NCI-H1694 (cell line): ENCODE measurements at places on chromosomes 2 and 18.

GRCh38 chr2:47771211-47771610, 11.7 kb upstream of the MSH6 start:
- DNase-seq, result peak; percentile 12

DNA sequence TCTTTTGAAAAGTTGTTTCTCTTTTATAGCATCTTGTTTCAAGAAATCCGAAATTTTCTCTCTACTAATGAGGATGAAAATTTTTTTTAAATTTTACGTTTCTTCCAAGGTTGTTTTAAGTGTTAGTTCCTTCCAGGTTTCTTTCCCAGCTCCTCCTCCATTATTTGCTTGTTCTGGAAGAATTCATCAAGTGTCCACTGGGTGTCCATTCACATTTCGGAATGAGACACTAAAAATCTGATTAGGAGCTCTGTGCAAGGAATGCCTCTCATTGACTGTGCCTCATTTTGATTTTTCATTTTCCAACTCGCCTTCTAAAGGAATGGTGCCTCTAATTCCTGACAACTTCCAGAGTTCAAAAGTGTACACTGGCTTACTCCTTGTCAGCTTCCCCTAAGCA, 6.1 kb downstream of the SP100 start:
- no peak for DNase-seq

GRCh38 chr18:22185771-22186386, 16.5 kb downstream of the GATA6 start:
- DNase-seq, result no peak

- no peak for DNase-seq
These were observed at the start of gene ZNF236 for GRCh38 chr18:76822506-76823160. TSS of gene ZNF236 (plus strand) at chr18:76822557. CDS start at chr18:76822608, 51 bp downstream.

- no peak for DNase-seq
These were observed 19.9 kb downstream of the SNORC start for GRCh38 chr2:232889876-232890401.

GRCh38 chr2:129160879-129161278, 818.6 kb upstream of the RAB6C start:
- no peak for DNase-seq

DNA sequence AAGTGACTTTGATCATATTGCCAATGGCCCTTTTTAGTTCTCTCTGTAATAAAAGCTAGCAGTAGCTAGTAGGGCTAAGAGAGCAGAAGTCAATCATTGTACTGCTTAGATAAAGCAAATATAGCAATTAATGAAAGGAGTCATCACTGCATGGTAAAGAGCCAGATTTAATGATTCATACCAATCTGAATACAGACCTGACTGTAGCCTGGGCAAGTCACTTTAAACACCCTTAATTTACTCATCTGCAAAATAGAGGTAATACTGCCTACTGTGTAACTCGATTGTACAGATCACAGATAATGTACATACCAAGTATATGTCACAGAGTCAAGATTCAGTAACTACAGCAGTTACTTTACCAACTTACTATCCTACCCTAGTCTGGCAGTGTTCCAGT, 63.6 kb downstream of the ASXL2 start:
- no peak for DNase-seq

- DNase-seq, result no peak
These were observed 134.5 kb downstream of the NAPG start for GRCh38 chr18:10660179-10660884.

DNA sequence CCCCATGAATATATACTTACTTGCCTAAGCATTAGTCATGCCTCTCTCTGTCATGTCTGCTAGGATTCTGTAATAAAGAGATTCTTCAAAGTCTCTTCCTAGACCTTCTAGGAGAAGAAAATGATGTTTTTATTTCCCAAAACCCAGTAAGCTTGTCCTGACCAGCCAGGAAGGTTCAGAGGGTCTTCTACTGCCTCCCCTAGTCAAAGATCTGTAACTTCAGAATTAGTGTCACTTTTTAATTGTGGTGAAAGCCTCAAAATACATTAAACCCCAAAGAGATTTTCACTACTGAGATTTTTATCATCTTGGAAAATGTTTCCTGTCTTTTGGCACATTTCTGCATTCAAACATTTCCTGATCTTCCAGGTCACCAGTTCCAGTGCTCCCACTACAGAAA, 232.9 kb upstream of the STK17B start:
- DNase-seq, result no peak

DNA sequence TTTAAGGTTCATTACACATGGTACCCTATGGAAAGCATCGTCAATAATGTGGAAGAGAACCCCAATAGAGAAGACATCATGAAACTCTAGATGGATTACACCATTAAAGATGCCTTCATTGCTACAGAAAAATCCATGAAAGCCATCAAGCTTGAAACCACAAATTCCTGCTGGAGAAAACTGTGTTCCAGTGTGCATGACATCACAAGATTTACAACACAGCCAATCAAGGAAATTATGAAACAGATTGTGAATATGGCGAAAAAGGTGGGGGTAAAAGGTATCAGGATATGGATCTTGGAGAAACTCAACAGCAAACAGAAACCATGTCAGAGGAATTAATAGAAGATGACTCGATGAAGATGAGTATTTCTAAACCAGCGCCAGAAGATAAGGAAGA, 200.0 kb downstream of the SLC4A10 start:
- DNase-seq, result no peak

- no peak for DNase-seq
These were observed 118.8 kb upstream of the EPB41L3 start for GRCh38 chr18:5662586-5663090.

- no peak for DNase-seq
These were observed at the start of gene ST8SIA5 for GRCh38 chr18:46756559-46757201. TSS of gene ST8SIA5 (minus strand) at chr18:46757053. CDS start at chr18:46756508, 545 bp downstream.

- no peak for DNase-seq
These were observed 241.9 kb upstream of the PXDN start for GRCh38 chr2:1986166-1986565.

DNA sequence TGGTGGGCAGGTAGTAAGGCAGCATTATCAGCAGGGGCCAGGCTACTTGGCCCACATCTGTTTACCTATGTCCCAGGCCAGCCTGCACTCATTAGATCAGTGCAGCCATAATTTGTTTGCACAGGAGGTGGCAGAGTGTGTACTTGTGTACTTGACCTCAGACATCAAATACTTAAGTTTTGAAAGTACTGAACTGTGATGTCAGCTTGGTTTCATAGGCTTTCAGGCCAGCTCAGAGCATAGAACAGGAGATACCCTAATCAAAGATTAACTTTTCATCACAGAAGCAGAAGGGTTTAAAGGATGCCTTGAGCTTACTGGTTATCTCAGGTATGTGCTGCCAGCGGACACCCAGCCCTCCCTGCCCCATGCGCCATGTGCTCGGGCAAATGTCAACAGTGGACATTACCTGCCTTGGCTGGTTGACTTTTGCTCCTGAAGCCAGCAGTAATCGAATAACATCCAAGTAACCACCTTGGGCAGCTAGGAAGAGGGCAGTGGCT, 33.2 kb downstream of the ANKRD29 start:
- DNase-seq, result no peak

- DNase-seq, result no peak
These were observed 142.4 kb downstream of the EN1 start for GRCh38 chr2:118705032-118705431.
